ENCODE measurements at places on chromosomes 7 and 10.

DNA sequence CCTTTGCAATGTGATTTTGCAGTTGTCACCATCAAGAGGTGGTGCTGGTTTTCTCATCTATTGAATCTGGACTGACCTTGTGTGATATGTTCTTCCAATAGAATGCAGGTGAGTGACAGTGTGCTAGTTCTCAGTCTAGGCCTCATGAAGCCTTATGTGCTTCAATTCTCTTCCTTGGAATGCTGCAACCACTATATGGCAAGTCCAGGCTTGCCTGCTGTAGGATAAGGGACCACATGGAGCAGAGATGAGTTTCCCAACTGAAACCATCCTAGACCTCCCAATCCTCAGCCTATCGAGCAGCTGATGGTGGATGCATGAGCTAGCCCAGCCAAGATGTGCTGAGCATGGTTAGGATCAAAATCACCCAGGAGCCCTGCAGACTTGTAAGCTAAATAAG is 32.6 kb upstream of the ARHGAP21 start:
- DNase-seq, result no peak

DNA sequence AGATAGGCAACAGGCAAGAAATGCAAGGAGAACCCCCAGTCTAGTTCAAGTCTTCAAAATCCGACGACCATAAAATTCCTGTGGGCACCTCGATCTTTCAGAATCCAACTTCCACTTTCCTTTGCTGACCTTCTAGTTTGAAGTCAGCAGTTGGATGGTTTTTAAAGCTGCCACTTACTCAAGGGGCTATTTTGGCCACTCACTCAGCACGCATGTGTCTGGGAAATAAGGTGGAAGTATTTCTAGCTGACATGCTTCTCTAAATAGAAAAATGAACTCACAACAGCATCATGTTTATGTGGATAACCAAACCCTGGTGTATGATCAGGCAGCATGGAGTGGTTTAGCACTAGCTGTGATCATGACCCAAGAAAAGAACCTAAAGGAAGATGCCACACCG is at the start of gene NRAP:
NRAP (minus strand) TSS at position 134 of the 400 bp plus-strand sequence. CDS start 159 bp downstream, outside the sequence.
- no peak for DNase-seq

- DNase-seq, result no peak
Measured at GRCh38 chr7:40099837-40100236, 34.6 kb downstream of the MPLKIP start.

DNA sequence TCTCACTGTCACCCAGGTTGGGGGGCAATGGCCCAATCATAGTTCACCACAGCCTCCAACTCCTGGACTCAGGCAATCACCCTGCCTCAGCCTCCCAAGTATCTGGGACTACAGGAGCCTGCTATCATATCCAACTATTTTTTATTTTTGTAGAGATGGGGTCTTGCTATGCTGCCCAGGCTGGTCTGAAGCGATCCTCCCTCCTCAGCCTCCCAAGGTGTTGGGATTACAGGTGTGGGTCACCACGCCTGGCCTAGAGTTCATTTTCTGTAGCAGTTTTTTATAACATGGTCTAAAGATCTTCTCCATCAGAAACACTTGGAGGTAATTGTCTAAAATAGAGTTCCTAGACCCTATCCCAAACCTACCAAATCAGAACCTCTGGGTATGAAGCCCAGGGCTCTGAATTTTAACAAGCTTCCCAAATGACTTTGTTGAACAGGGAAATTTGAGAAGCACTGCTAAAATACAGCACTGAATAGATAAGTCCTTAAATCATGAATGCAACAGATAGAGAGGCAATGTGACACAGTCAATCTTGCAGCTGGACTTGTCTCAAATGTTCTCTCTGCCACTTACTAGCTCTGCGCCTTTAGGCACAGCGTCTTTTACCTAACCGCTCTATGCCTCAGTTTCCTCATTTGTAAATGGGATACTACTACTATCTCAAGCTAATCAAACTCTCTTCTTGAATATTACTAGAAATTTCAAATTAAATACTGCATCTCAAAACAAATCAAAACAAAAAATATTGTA is 63.7 kb downstream of the CYTH3 start:
- no peak for DNase-seq

GRCh38 chr7:99876491-99876890 is 342 bp downstream of the OR2AE1 start:
- peak; percentile 6 for DNase-seq

GRCh38 chr10:52213321-52213752 is 100.7 kb upstream of the DKK1 start:
- DNase-seq, result no peak

GRCh38 chr7:158325530-158326381 is 261.9 kb downstream of the PTPRN2 start:
- DNase-seq, result no peak

DNA sequence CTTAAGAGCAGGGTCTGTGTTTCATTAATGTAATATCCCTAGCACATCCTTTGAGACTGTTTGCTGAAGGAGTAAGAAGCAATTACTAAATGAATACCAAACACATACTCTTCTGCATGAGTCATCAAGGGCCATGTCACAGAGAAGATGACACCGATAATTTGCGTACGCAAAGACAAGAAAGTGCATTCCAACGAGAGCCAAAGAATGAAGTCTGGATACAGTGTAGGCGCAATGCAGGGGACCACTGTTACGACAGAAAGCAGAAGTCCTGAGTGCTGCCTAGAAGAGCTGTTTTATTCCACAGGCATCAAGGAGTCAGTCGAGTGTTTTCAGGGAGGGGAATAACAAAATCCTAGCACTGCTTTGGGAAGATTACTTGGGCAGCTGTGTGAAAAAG is 62.7 kb downstream of the VPS41 start:
- DNase-seq, result peak; percentile 22

DNA sequence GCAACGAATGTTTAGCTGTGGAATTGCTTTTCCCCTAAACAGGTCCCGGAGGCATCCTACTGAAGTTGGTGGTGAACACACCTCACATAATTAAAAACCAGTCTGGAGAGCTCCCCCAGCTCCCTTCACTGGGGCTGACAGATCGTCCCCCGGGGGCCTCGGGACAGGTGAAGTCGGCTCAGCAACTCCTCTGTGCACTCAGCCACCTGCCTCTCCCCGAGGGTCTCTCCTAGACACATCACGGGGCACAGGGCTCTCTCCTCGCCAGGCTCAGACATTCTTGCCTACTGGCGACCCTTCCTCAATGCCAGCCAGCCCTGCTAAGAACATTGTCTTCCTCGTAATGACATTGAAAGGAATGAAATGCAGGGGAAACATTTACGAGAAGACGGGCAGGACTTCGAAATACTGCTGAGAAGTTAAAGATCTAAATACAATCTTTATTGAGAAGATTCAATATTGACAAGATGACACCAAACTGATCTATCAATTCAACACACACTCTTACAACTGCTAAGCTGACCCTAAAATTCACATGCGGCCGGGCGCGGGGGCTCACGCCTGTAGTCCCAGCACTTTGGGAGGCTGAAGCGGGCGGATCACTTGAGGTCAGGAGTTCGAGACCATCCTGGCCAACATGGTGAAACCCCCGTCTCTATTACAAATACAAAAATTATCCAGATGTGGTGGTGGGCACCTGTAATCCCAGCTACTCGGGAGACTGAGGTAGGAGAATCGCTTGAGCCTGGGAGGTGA is 88.1 kb upstream of the DNAAF5 start:
- no peak for DNase-seq

GRCh38 chr10:36393801-36394200 is 731.6 kb upstream of the ANKRD30A start:
- DNase-seq, result no peak

GRCh38 chr7:99694201-99694911 is 14.6 kb upstream of the CYP3A5 start:
- DNase-seq, result peak; percentile 25

DNA sequence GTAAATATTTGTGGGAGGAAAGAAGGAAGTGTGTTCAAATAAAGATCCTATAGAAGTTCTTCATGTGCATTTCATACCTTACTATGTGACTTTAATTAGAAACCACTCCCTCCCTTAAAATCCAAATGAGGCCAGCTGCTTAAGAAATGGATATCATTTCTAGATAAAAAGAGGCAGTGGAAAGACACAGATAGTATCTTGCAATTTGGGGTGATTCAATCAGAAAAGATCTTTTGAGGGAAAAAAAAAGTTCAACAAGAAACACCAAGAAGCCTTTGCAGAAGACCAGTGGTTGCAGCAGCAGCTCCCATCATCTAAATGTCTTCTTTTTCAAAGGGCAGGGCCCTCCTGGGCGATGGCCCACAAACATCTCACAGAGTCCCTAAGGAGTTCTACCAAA is 200.1 kb downstream of the LRRN3 start:
- DNase-seq, result no peak

- no peak for DNase-seq
Measured at GRCh38 chr10:94631077-94631875, 52.3 kb upstream of the CYP2C18 start.

DNA sequence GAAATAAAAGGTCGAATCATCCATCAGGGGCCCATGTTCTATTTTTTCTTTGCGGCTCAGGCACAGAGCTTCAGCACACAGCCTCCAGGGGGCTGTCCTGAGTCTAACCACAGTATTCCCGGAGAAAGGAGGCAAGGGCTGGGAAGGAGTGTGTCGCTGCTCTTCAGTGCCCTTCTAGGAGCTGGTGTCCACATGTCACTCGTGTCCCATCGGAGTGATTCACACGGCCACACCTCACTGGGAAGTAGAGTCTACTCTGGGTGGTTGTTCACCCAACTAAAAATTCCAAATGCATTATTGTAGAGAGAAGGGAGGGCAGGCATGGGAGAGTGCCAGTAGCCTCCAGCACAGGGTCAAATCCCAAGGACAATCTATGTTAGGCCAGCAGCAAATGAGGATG is 114.8 kb upstream of the LANCL2 start:
- peak; percentile 10 for DNase-seq

GRCh38 chr7:95056107-95056739 is 148.8 kb downstream of the PPP1R9A start:
- no peak for DNase-seq

DNA sequence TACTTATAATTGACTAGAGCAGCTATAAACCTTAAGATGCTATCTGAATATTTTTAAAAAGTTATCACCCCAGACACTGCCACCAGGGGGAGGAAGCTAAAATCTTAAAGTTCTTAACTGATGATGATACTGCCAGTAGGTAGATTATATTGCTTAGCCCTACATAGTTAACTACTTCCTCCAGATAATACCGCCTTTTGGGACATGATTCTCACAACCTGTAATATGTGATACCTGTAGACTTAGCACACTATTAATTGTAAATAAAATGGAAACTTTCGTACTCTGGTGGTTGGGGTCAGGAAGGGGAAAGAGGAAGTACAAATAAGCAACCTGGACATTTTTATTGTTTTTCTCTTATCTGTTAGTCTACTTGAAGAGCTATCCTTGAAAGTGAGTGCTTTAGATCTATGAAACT is 268.9 kb downstream of the ADK start:
- peak; percentile 20 for DNase-seq

GRCh38 chr10:15784662-15785300 is 65.1 kb upstream of the ITGA8 start:
- DNase-seq, result no peak

DNA sequence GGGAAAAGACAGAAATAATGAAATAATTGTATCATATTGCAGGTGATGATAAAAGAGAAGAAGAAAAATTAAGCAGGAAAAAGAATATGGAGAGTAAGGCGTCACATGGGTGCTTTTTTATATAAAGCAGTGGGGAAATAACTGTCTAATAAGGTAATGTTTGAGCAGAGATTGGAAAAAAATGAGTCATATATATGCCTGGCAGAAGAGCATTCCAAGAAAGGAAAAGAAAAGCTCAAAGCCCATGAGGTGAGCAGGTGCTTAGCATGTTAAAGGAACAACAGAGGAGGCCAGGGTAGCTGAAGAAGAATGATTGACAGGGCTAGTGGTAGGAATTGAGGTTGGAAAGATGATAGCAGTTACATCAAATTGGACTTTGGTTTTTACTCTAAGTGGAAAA is 739.5 kb downstream of the SORCS1 start:
- no peak for DNase-seq

DNA sequence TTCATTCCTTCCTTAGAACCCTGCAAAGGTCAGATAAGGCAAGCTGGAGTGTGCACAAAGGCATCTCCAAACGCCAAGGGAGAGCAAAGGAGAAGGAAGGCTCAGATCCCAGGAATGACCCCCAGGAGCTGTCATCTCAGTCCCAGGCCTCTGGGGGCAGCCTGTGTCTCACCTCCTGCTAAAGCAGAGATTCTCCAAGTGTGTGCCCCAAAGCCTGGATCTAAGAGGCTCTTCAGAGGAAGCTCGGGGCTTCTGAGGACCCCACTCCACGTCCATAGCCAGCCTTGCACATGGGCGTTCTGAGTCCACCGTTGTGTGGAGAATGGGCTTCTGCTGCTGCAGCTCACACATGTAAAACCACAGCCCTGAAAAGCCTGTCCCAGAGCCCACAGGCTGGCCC is 5.1 kb upstream of the GRID1 start:
- DNase-seq, result no peak

GRCh38 chr10:49356181-49356580 is 39.7 kb downstream of the DRGX start:
- no peak for DNase-seq

- DNase-seq, result no peak
Measured at GRCh38 chr10:72016608-72017300, 52.6 kb downstream of the CHST3 start.

- DNase-seq, result no peak
Measured at GRCh38 chr10:114593240-114593792, 64.8 kb downstream of the ABLIM1 start.

GRCh38 chr10:32156031-32156495 is 99.8 kb upstream of the KIF5B start:
- no peak for DNase-seq

DNA sequence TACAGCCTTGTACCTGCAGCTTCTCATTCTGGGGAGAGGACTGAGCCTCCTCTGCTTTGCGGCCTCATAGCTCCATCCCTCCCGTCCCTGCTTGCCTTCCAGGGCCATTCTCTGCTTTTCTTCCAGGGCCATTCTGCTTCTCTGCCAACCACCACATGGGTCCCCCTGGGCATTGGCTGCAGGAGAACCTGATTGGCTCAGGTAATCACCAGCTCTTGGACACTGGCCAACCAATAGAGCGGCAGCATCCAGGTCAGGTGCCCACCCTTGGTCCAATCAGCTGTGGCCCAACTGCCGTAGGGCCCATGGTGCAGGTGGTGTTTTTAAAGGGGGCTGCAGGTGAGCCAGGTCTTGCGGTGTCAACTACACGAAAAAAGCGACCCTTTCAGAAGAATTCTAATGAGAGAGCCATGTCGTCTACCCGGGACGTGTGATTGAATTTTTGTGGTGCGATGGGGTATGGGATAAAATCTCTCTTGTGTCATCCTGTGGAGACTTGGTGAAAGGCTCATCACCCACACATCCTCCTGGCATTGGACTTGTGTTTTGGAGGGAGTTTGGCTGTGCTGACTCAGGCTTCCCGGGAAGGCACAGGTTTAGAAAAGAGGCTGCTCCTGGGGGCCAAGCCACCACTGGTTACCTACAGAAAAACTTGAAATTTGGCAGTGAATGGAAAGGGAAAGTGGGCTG is 46.0 kb upstream of the PODXL start:
- DNase-seq, result no peak

GRCh38 chr7:17485904-17486303 is 187.5 kb downstream of the AHR start:
- no peak for DNase-seq
